ENCODE measurements at places on chromosomes 4 and X. TPM values are rescaled to one million over a fixed set of nuclear protein-coding genes. Genes with fewer than 3 reads are reported as not detected.

DNA sequence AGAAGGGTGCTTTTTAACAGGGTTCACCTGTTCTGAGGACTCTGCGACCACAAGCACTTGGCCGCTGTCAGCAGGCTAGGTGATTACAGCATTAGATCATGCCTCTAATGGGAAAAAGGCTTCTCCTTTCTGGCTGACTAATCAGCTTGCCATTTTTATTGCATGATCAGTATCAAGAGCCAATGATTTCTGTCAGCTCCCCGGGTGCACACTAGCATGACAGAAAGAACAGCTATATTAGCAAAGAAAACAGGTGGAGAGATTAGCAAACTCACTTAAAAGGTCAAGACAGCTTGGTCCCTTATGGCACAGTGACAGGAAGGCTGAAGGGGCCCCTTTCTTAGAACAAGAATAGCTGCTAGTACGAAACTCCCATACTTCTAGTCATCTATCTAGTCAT lies 170.0 kb downstream of the SMIM20 start:
- H3K36me3 ChIP-seq: no peaks in the 10 kb centered on the region
- H3K27ac ChIP-seq: no peak overlapping the region
- H3K27me3 ChIP-seq: no peaks in the 10 kb centered on the region
- H3K4me1 ChIP-seq: peaks cover 14% of the 10 kb centered on the region
- no peak for DNase-seq

- no peaks in the 10 kb centered on the region for H3K4me1 ChIP-seq
- no peak overlapping the region for H3K4me3 ChIP-seq
- no peaks in the 10 kb centered on the region for H3K36me3 ChIP-seq
- no peaks in the 10 kb centered on the region for H3K27me3 ChIP-seq
- no peak for DNase-seq
Observed at GRCh38 chr4:54332542-54332941, 103.4 kb downstream of the PDGFRA start.

DNA sequence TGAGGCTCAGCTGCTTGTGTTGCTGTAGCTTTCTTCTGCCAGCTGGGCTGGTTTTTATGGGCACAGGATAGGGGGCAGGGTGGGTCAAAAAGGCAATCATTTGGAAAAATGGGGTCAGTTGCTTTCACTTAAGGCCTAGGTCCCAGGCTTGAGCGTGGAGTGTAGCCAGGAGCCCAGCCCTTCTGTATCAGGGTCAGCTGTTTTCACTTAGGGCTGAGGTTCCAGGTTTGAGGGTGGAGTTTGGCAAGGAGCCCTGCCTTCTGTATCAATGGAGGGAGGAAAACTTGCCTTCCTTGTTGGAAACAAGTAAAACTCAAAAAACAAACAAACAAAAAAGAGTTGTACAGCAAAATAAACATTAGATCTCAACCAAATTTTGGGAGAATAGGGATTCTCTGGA lies 37.0 kb upstream of the UGT8 start:
- no peaks in the 10 kb centered on the region for H3K36me3 ChIP-seq
- peak; percentile 18 for DNase-seq
- H3K27ac ChIP-seq: no peak overlapping the region
- no peak overlapping the region for H3K4me3 ChIP-seq
- H3K27me3 ChIP-seq: no peaks in the 10 kb centered on the region

DNA sequence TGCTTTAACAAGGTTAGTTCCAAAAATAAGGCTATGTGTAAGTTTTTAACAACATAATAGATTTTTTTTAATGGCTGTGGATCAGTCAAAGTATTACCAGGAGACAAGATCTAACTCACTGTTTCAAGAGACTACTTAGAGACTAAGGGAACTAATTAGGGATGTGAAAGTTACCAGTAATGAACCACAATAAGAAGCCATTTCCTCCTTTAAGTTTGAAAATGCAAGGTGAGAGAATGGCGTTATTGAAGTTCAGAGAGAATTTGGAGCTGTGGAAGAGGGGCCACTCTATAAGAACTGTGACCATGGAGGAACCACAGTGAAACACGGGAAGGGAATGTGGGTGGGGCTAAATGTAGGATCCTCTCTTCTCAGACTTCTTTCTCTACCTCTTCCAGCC lies 624.2 kb downstream of the GLUD2 start:
- H3K27ac ChIP-seq: no peak overlapping the region
- no peaks in the 10 kb centered on the region for H3K27me3 ChIP-seq
- no peak overlapping the region for H3K4me3 ChIP-seq
- no peaks in the 10 kb centered on the region for H3K4me1 ChIP-seq
- no peaks in the 10 kb centered on the region for H3K36me3 ChIP-seq

DNA sequence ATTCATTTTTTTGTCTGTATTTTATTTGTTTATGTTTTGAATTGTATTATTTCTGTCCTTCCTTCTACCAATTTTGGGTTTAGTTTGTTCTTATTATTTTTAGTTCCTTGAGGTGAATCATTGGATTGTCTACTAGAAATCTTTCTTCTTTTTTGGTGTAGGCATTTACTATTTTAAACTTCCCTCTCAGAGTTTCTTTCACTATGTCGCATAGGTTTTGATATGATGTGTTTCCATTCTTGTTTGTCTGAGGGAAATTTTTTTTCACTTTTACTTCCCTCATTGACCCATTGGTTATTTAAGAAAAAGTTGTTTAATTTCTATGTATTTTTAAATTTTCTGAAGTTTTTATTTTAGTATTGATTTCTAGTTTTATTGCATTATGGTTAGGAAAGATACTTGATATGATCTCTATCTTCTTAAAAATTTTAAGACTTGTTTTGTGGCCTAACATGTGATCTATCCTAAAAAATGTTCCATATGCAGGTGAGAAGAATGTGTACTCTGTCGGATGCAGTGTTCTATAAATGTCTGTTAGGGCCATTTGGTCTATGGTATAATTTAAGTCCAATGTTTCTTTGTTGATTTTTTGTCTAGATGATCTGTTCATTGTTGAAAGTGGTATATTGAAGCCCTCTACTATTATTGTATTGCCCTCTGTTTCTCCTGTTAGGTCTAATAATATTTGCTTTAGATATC lies 68.8 kb downstream of the IL15 start:
- DNase-seq: no peak
- no peak overlapping the region for H3K27ac ChIP-seq
- no peaks in the 10 kb centered on the region for H3K36me3 ChIP-seq
- no peaks in the 10 kb centered on the region for H3K4me1 ChIP-seq
- no peaks in the 10 kb centered on the region for H3K27me3 ChIP-seq
- H3K4me3 ChIP-seq: no peak overlapping the region

Gene ARSJ
- 2.5 TPM for total RNA-seq

- no peak overlapping the region for H3K4me3 ChIP-seq
- no peaks in the 10 kb centered on the region for H3K36me3 ChIP-seq
- no peaks in the 10 kb centered on the region for H3K4me1 ChIP-seq
- no peaks in the 10 kb centered on the region for H3K27me3 ChIP-seq
- H3K27ac ChIP-seq: no peak overlapping the region
Observed at GRCh38 chrX:35291013-35291412, 348.4 kb downstream of the FAM47B start.

DNA sequence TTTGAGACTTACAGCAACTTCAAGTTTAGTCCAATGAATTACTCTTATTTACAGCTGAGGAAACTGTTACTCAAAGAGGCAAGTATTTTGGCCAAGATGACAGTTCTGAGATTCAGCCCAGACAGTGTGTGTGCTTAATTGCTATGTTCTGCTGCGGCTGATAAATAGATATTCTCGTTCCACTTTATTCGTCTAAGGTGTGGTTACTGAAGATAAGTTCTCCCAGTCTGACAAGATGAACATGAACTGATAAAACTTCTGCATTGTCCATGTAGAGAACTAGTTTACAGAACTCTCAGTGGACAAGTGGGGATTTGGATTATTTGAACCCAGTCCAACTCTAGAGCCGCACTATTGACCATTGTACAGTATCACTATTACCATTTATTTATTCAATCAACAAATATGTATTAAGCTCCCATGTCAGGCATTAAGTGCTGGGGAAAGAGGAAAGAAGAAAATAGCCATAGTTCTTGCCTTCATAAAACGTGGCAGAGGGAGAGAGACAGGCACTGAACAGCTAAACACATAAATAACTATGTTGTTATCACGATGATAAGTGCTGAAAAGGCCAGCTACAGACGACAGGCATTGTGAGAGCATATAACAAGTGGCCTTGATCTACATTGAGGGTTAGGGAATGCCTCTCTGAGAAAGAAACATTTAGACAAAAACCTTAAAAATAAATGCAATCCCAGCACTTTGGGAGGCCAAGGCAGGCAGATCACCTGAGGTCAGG lies 4.0 kb upstream of the DHX15 start:
- H3K36me3 ChIP-seq: no peaks in the 10 kb centered on the region
- H3K4me3 ChIP-seq: no peak overlapping the region
- H3K27ac ChIP-seq: no peak overlapping the region
- H3K4me1 ChIP-seq: no peaks in the 10 kb centered on the region

Gene ALAS2
- 2.2 TPM for total RNA-seq

DNA sequence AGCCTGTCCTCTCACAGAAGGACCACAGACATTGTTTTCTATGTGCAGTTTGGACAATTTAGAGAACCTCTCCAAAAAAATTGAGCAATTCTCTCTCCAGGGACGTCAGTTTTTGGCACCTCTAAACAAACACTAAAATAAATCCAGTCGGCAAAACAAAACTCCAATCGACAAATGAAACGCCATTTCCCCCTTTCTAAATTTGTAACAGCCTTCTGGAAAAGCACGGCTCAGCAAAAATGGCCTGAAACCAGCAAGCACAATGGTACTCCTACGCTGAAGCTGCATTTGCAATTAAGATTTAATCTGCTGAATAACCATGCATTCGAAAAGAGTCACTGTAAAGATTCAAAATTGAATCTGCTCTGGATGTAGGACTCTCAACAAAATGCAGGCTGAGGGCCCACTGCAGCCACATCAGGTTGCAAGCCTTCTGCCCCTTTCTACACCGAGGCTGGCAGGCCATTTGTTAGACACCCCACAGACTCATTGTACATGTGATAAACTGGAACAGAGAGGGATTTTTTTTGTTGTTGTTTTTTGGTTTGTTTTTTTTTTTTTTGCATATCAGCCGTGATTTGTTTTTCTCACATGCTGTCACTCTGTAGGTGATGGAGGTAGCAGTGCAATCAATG lies 79.9 kb upstream of the MAP3K15 start:
- DNase-seq: peak; percentile 31
- peaks cover 11% of the 10 kb centered on the region for H3K36me3 ChIP-seq
- H3K4me3 ChIP-seq: no peak overlapping the region
- peaks cover 18% of the 10 kb centered on the region for H3K4me1 ChIP-seq

DNA sequence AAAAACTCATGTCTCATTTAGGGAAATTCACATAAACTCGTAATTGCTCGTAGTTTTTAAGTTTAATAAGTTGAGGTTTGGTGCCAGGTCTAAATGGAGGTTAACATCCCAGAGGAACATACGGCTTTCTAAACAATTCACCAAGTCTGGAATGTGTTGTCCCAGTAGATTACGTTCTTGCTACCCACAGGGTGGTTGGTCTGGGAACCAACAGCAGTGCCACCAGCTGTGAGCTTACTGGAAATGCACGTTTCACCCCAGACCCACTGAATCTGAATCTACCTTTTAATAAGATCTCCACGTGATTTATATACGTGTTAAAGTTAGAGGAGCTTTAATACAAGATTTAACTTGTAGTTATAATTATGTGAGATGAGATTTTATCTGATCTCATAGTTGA lies 134.3 kb downstream of the BMPR1B start:
- H3K4me1 ChIP-seq: no peaks in the 10 kb centered on the region
- no peaks in the 10 kb centered on the region for H3K36me3 ChIP-seq
- no peak for DNase-seq
- H3K27me3 ChIP-seq: no peaks in the 10 kb centered on the region
- H3K27ac ChIP-seq: no peak overlapping the region

Gene DACH2
- total RNA-seq: not detected

GRCh38 chr4:157421365-157421764 lies 200.8 kb downstream of the GRIA2 start:
- no peak overlapping the region for H3K4me3 ChIP-seq
- H3K4me1 ChIP-seq: no peaks in the 10 kb centered on the region
- no peak for DNase-seq
- no peak overlapping the region for H3K27ac ChIP-seq

GRCh38 chrX:119488749-119489148 lies 20.5 kb downstream of the SLC25A5 start:
- H3K4me1 ChIP-seq: no peaks in the 10 kb centered on the region
- DNase-seq: no peak
- no peaks in the 10 kb centered on the region for H3K27me3 ChIP-seq

GRCh38 chr4:83556816-83557215 lies 20.9 kb downstream of the GPAT3 start:
- H3K27ac ChIP-seq: no peak overlapping the region
- DNase-seq: no peak
- H3K36me3 ChIP-seq: no peaks in the 10 kb centered on the region
- H3K4me3 ChIP-seq: no peak overlapping the region

DNA sequence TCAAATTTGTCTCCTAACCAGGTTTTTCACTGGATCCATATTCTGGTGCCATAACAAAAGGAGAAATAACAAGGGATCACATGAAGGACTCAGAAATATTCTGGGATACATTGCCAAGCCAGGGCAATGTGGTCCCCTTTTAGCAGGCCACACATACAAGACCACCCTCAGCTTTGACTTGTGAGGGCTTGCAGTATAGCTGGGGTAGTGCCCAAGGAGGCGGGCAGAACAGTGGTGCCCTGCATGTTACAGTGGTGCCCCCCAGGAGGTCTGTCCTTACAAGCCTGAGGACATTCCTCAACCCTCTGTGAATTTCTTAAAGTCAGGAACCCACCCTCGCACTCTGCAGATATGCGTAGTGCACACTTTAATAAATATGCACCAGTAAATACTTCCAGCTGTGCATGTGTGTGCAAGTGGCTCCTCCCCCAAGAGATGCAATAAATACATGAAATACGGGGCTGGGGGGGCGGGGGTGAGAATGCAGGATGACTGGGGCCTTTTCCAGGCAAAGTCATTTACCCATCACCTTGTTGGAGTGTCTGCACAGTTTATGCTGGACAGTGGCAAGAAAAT lies 34.4 kb upstream of the TBL1X start:
- no peak for DNase-seq
- no peaks in the 10 kb centered on the region for H3K36me3 ChIP-seq
- H3K27me3 ChIP-seq: no peaks in the 10 kb centered on the region
- no peaks in the 10 kb centered on the region for H3K4me1 ChIP-seq
- no peak overlapping the region for H3K27ac ChIP-seq

Gene MAGEB17
- not detected for total RNA-seq

Gene CCSER1
- 5.0 TPM for total RNA-seq

DNA sequence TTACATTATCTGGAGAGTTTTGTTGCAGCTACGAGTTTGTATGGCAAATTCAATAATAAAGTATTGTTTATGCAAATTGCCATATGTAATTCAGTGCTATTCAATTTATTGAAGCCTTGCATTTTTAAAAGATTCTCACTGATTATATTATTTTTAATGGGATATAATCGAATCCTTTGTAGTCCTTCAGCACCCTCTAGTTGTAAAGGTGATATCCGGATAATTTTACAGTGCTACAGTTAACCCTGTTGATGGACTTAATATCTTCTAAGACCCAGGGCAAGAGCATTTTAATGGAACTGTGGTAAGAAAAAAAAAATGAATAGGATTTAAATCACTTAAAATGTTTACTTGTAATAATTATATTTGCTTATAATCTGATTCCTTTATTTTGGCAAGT lies 48.5 kb upstream of the GRIA2 start:
- no peaks in the 10 kb centered on the region for H3K27me3 ChIP-seq
- H3K36me3 ChIP-seq: no peaks in the 10 kb centered on the region
- no peak overlapping the region for H3K27ac ChIP-seq
- no peak overlapping the region for H3K4me3 ChIP-seq
- H3K4me1 ChIP-seq: no peaks in the 10 kb centered on the region

GRCh38 chrX:400258-400657 lies 13.6 kb upstream of the PPP2R3B start:
- peaks cover 10% of the 10 kb centered on the region for H3K4me1 ChIP-seq
- H3K36me3 ChIP-seq: no peaks in the 10 kb centered on the region
- DNase-seq: no peak
- H3K27me3 ChIP-seq: no peaks in the 10 kb centered on the region
- H3K27ac ChIP-seq: no peak overlapping the region
- no peak overlapping the region for H3K4me3 ChIP-seq

Measured in heart left ventricle (tissue), 16 donors.